ENCODE measurements at places on chromosomes 1 and 21.
A peak's percentile ranks its signal among the peaks of the same experiment; 100 is the strongest.

DNA sequence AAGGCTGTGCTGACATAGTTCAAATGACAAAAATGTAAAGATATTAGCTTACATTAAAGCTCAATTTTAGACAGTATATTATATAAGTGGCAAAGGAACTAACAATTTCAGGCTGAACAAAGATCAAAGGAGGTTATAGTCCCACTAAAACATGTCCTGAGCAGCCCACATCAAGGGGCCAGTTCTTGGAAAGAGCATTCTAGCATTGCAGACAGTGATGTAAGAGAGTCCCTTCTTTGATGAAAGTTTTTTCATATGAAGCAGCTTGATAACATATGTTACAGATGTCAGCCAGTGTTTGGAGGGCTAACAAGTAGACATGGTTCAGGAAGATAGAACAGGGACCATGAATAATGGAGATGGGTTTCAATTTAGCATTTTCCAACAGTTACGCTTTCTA, 301.7 kb downstream of the NTNG1 start:
- DNase-seq: no peak

DNA sequence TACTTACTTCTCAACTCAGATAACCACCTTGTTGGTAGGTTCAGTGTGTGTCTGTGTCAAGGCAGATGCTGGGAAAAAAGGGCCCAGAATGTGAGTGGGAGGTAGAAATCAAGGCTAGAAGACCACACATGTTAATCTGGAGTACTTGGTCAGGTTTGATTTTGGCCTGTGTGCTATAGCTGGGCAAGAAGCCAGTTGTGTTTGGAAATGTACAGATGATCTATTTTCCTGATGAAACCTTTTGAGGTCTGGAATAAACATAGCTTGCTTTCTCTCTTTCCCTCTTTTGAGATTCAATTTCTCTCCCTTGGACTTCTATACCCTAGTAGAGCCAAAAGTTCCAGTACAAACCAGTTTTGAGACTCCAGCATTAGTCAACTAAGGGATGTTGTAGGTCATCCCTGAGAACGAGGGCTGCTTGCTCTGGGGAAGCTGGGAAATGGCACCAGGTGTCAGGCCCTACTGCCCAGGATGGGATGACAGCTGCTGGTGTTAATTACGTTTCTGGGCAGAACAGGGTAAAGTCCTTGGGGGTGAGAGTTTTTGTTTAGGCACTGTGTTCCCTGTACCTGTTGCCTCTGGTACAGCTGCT, 15.8 kb downstream of the MAPKAPK2 start:
- DNase-seq: no peak

DNA sequence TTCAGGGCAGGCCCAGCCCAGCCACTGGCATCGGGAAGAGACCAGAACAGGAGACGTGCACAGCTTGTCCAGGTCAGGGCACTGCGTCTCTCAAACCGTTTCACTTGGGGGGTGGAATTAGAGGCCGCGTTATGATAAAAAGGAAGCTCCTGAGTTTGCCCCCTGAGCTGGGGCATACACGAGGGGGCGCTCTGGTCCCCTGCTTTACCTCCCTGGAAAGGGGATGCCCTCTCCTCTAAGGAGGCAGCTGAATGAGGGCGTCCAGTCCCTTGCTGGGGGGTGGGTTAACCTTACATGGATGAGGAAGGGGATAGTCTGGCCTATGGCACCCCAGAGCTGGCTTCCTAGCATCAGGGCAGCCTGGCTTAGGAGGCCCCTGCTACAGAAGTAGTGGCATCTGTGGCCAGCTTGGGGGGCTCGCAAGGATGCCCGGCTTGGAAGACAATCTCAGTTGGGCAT, 2.3 kb downstream of the MYOG start:
- DNase-seq: no peak

DNA sequence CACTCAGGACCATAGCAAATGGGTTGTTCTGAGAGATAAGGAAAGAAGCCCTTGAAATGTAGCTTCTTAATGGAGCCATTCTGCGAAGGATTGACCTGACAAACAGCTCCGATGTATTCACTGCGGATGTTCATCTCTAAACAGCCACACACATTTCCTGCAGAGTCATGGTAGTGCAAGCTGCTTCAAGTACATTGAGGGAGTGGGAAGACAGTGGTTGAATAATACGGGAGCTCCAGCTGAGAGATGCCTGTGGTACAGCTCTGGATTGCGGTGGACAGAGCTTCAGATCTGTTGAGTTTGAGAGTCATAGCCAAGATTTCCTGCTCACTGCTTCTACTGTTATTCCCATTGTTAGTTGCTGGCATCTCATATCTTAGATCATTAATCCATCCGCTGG, 86.6 kb downstream of the ZBTB18 start:
- no peak for DNase-seq

GRCh38 chr1:173893611-173894010, 23.5 kb downstream of the SERPINC1 start:
- no peak for DNase-seq

GRCh38 chr1:168637350-168637991, 61.1 kb downstream of the XCL1 start:
- peak; percentile 28 for DNase-seq

GRCh38 chr1:234916840-234917239, 211.8 kb downstream of the TOMM20 start:
- no peak for DNase-seq

- no peak for DNase-seq
Observed at GRCh38 chr1:177137814-177138213, 26.7 kb downstream of the ASTN1 start.

- DNase-seq: no peak
Observed at GRCh38 chr1:160855181-160855981, 7.3 kb downstream of the CD244 start.

DNA sequence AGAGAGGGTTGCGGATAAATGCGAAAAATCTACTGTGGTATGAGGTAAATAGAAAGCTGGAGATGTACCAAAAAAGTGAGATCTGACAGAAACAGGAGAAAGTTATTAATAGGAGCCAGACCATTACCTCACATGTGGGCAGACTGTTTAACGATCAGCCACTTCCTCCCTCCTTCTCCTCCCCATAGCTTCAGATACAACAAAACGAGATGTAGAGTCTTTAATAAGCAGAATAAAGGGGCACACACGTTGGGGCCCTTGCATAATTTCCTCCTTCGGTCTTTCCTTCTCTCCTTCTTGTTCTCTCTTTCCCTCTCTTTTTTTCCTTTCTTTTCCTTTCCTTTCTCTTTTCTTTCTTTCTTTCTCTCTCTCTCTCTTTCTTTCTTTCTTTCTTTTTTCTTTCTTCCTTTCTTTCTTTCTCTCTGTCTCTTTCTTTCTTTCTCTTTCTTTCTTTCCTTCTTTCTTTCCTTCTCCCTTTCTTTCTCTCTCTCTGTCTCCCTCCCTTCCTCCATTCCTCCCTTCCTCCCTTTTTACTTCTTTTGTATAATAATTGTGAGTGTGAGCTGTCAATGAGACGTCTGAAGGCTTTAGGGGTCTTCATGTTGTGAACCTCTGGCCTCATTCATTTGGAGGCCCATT, 242.1 kb downstream of the GRIK1 start:
- DNase-seq: no peak

DNA sequence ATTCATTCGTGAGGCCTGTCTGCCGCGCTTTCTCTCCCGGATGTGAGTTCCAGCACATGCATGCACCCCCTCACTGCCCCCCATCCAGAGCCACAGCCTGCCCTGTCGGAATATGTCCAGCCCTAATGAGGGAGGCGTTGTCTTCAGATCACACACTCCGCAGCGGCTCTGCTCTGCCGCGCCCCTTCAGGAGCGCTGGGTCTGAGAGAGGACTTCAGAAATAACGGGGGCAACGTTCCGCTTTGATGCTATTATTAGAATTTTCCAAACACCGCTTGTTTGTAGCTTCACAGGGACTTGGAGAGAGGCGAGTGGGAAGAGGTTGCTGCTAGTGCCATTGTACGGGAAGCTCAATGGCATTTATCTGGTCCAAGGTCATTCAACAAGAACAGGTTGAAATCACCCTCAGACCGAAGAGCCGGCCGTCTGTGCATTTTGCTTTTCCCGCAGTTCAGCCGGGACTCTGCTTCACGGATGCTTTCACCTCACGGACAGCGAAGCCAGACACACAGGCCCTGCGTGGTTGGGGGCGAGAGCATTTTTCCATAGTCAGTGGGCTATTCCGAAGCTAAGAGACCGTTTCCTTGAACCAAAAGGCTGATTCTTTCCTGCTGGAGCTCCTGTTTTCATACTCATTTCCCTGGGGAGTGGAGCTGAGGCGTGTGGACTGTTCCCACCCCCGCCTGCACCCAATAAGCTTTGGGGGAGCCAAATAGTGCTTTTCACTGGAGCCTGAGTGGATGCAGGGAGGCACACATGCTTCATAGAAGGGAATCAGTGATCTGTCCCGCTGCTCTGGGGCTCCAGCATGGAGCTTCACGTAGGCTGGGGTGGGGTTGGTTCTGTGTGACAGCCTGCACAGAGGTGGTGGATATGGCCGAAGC, 69.7 kb downstream of the GALNT2 start:
- no peak for DNase-seq

DNA sequence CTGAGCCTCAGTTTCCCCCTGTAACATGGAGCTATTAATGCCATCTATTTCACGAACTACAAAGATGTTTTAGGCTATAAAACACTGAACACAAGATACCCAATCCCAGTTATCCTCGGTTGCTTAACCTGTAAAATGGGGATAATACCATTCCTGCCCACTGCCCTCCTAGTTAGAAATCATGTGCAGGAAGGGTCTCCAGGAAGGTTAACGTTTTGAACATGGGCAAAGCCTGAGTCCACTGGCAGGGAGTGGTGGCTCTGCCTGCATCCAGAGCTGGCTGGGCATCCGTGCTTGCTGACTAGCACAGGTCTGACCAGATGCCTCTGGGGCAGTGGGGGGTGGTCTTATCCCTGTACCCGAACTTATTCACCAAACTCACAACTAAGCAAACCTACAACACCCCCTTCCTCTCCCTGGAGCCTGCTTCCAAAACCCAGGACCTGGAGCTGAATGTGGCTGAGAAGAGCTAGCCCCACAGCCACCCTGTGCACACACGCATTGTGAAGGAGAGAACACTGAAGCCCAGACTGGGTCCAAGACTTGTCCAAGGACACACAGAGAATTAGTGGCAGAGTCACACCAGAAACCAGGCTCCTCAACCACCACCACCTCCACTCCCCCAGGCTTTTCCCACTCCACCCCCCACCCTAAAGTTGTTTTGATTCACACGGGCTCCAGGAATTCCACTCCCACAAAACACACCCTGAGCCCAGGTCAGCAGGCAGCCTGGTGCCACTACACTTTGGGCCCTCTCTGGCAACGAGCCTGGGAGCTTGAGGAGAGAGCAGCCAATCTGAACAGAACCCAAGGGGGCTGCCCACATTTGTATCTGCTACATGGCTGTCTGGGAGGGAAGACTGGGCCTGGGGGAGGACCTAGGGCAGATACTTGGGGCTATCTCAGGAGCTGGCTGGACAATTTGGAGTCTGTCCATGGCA, 1.6 kb downstream of the E2F2 start:
- no peak for DNase-seq

GRCh38 chr21:45403825-45404729, 888 bp upstream of the COL18A1 start:
- peak; percentile 7 for DNase-seq

GRCh38 chr1:226965581-226966440, 25.7 kb downstream of the COQ8A start:
- no peak for DNase-seq

- DNase-seq: no peak
Observed at GRCh38 chr1:158398818-158399514, at the start of gene OR10T2. Gene OR10T2, minus strand, starts transcription at chr1:158399466. Its CDS starts 0 bp downstream, at chr1:158399466.

DNA sequence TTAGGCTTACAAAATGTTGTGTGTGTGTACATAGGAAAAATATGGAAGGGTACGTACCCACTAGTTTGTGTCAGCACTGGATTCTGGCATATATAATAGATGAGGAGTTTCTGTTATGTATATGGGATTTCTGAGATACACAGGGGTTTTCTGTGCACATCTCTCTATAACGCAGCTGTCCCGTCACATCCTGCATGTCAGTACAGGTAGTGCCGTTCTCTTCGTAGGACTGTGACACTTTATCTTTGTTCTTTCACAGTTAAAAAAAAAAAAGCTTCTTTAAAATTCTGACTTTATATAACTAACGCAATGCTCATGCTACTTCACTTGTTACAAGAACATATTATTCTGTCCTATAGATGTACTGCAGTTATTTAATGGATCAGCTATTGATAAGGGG, 42.9 kb downstream of the ADARB1 start:
- DNase-seq: no peak

DNA sequence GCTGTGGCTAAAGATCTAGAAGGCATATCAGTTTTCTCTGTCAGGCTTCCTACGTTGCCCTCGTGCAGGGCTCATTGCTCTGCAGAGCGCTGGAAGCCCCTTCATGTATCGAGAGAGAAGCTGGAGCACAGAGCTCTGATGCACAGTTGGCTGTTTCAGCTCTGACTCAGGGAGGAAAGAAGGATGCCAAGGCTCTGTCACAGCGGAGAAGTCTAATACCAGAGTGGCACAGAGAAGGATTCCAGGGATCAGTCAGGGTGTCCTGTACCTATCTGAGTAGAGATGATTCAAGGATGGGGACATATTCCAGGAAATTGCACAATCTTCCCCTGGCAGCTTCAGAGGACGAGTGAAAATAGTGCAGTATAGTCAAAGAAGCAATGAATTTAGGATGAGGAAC, 179.2 kb upstream of the FMN2 start:
- DNase-seq: no peak

GRCh38 chr1:217660353-217661062, 29.4 kb downstream of the SPATA17 start:
- peak; percentile 42 for DNase-seq

DNA sequence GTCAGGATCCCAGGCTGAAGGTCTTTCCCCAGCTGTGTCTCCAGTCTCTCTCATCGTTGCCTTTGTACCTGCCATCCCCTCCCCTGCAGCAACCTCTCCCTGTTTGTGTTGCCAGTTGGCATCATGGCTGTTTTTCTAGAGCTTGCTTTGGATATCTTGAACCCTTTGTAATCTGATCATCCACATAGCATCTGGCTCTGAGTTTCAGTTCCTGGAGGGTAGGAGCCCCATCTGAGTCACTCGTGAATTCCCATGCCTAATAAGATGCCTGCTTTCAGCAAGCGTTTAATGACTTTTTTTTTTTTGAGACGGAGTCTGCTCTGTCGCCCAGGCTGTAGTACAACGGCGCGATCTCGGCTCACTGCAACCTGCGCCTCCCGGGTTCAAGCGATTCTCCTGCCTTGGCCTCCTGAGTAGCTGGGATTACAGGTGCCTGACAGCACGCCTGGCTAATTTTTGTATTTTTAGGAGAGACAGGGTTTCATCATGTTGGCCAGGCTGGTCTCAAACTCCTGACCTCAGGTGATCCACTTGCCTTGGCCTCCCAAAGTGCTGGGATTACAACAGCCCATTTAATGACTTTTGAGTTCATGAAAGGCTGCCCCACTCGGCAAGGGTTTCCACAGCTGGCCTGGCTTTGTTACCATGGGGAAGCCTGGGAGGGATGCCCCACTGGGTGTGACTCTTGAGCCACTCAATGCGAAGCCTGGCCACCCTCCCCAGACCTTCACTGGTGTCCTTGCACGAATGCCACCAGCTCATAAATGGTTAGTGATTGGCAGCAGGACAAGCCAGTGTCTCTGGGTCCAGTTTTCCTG, 11.9 kb downstream of the ALPL start:
- no peak for DNase-seq
